Adrenal gland (tissue), 19 donors: ENCODE measurements at places on chromosomes 3 and 15. TPM values are rescaled to one million over a fixed set of nuclear protein-coding genes. Genes with fewer than 3 reads are reported as not detected.

The PCLAF gene
- 1.1 TPM for total RNA-seq

The DUOXA2 gene
- not detected for total RNA-seq

The SLC2A2 gene
- not detected for total RNA-seq

DNA sequence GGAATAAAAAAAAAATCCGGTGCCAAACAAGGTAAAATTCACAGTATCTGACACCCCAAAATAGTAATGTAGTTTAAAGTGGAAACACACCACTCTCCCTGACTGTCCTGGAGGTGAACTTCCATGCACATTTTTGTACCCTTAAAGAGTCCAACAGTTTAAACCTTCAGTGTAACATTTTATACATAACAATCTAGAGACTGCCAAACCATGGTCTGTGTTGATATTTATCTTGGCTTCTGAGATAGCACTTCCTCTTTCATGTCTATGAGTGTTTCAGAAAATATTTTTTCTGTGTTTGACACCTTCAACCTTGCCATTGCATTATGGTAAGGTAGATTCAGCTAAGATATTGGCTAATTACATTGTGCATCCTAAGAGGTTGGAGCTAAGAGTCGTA lies 13.9 kb downstream of the TMEM45A start:
- no peak overlapping the region for H3K4me3 ChIP-seq
- no peaks in the 10 kb centered on the region for H3K4me1 ChIP-seq
- H3K36me3 ChIP-seq, result no peaks in the 10 kb centered on the region
- no peak overlapping the region for H3K27ac ChIP-seq
- H3K27me3 ChIP-seq, result no peaks in the 10 kb centered on the region

GRCh38 chr3:140430494-140430893 lies 247.4 kb upstream of the TRIM42 start:
- no peak overlapping the region for H3K4me3 ChIP-seq
- no peaks in the 10 kb centered on the region for H3K27me3 ChIP-seq
- no peaks in the 10 kb centered on the region for H3K36me3 ChIP-seq
- DNase-seq, result no peak

DNA sequence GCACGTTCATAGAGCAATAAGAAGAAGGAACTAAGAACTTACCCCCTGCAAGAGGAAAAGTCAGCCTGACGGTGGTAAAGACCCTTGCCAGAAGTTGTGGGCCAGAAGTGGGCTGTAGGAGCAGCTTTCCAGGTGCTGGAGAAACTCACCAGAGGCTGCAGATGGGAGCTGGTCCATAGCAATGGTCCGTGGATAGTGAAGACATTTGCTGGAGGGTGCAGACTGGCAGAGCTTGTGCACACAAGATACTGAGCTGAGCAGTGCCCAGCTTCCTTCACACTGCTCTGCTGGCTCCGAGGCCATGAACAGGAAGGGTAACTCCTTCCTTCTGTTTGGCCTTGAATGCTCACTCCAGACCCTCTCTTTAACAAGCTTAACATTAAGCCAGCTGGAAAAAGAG lies 149.8 kb upstream of the BNIP2 start:
- no peaks in the 10 kb centered on the region for H3K36me3 ChIP-seq
- no peaks in the 10 kb centered on the region for H3K27me3 ChIP-seq
- no peak overlapping the region for H3K4me3 ChIP-seq
- no peaks in the 10 kb centered on the region for H3K4me1 ChIP-seq
- no peak for DNase-seq

GRCh38 chr15:76366714-76367113 lies 30.1 kb downstream of the ISL2 start:
- no peaks in the 10 kb centered on the region for H3K27me3 ChIP-seq
- H3K4me3 ChIP-seq, result no peak overlapping the region
- H3K27ac ChIP-seq, result no peak overlapping the region
- H3K4me1 ChIP-seq, result no peaks in the 10 kb centered on the region
- H3K36me3 ChIP-seq, result no peaks in the 10 kb centered on the region
- DNase-seq, result no peak

GRCh38 chr3:119636891-119637611 lies 23.3 kb downstream of the POPDC2 start:
- no peaks in the 10 kb centered on the region for H3K36me3 ChIP-seq
- H3K27me3 ChIP-seq, result no peaks in the 10 kb centered on the region

- no peaks in the 10 kb centered on the region for H3K4me1 ChIP-seq
- no peak for DNase-seq
- no peak overlapping the region for H3K27ac ChIP-seq
- no peaks in the 10 kb centered on the region for H3K27me3 ChIP-seq
Observed at GRCh38 chr3:13822871-13823585, 56.8 kb downstream of the WNT7A start.
